ENCODE measurements at places on chromosomes 7 and 10.

DNA sequence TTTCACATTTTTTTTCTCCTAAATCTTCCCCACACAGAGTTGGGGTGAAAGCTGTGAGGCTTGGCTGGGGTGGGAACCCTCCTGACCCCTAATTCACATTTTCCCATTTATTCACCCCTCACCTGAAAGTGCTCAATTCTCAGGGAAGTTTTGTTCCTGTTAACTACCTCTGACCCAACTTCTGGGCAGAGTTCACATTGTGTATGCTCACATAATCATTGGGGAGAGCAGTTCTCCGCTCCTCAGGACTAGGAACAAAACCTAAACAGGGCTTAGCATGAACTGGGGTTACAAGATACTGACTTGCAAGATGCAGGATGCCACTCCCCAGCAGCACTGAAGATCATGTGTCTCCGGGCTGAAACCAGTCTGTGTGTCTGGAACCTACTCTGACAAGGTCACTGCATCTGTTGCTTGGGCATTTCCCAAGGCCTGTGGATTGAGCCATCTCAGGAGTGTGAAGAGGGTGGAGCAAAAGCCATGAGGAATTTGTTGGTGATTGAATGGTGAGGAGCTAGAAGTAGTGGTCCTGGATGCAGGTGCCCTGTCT, 258.1 kb upstream of the IGFBP3 start:
- DNase-seq = no peak

DNA sequence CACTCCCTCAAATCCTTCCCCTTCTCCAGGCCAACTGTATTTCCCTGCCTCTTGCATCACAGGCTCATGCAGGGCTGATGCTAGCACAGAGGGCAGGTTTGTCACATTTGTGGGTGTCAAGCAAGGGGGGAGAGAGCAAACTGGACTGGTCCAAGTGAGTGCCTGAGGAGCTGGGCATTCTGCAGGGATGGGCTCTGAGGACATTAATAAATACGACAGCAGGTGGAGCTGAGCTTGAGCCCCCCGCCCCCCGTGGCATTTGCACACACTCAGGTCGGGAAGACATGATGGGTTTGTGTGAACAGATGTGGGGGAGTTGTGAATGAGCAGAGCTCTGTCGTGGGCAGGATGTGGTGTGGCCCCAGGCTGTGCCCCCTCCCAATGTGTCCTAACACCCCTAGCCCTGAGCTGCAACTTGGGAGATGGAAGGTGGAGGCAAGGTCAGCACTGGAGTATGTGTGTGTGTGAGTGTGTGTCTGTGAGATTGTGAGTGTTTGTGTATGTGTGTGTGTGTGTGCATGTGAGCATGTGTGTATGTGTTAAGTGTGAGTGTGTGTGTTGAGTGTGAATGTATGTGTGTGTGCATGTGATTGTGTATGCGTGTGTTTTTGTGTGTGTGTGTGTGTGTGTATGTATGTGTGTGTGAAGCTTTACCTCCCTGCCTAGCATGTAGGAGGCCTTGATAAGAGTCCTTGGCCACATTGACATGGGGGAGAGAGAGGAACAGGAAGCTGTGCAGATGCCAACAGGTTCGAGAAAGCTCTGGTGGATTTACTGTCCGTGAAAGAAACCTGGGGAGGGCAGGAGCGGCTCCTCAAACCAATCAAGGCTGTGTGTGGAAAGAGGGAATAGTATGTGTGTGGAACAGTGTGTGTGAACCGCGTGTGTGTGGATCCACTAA, 9.1 kb downstream of the RASSF4 start:
- peak; percentile 83 for DNase-seq

- peak; percentile 94 for DNase-seq
Observed at GRCh38 chr7:16223963-16224707, 197.2 kb downstream of the CRPPA start.

GRCh38 chr10:86354761-86355540, 11.6 kb downstream of the GRID1 start:
- no peak for DNase-seq
